ENCODE measurements at places on chromosomes 7 and 10.

GRCh38 chr10:80537086-80537735, 491 bp upstream of the SH2D4B start:
- no peak for DNase-seq

- no peak for DNase-seq
Observed at GRCh38 chr10:63143987-63144386, 10.9 kb downstream of the NRBF2 start.

DNA sequence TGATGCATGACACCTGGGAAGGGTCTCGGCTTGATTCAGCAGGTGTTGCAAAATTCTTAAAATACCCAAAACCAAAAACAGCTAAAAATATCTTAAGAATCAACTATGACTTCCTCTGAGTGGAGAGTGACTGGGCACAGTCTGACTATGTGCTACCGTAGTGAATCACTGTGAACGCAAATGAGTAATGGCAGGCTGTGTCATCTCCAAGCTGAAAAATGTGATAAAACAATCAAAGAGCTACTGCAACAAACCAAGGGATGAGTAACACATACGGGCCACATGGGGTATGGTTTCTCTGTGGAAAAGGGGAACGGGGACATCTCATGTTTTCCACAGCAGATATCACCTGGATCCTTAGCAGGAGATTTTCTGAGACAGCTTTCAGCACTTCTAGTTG, 127.5 kb downstream of the ABCA13 start:
- no peak for DNase-seq

GRCh38 chr7:154844955-154845354, 158.0 kb downstream of the PAXIP1 start:
- no peak for DNase-seq

DNA sequence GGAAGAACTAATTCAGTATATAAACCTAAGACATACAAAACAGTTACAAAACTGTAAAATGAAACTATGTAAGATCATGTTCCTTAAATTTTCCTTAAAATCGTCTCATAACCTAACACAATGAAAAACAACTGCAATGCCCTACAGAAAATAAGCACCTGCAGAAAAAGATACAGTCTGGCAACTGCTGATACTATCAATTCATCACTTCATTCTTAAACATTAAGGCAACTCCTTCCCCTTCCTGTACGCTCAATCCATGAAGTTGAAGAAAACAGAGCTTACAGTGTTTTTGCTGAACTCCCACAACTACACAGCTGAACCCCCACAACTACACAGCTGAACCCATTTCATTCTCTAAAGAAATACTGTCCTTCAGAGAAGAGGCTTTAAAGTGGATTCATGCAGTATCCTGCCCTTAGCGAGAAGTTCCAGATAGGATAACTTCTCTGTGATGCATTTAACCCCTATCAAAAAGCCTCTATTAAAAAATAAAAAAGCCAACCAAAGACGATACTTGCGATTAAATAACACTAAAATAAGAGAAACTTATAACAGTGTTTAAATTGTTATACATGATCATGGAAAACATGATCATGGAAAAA, 50.0 kb downstream of the JMJD1C start:
- DNase-seq: no peak

DNA sequence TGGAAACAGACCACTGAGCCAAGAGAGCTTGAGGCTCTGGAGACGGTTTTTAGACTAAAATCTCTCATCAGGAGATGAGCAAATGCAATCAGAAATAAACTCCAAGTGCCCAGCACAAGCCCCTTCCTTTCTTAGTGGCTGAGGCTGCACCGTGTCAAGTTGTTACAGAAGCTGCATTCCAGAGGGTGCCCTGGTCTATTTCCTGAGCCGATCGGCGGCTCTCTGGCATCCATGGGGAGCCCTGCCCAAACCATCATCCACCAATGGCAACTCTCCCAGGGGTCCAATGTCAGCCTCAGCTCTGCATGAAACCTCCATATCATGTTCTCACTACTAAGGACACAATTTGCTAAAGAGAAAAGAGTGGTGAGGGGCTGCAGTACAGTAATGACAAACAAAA, 89.6 kb downstream of the SVIL start:
- no peak for DNase-seq

GRCh38 chr7:156059369-156059768, 247.1 kb upstream of the SHH start:
- DNase-seq: no peak
